ENCODE measurements at places on chromosomes 7 and 10. TPM values are rescaled to one million over a fixed set of nuclear protein-coding genes. Genes with fewer than 3 reads are reported as not detected.

The MALRD1 gene
- 2.7 TPM for total RNA-seq

The TRIM74 gene
- total RNA-seq, result 0.25 TPM

The AQP1 gene
- total RNA-seq, result 1.5 TPM

The SLC25A28 gene
- total RNA-seq, result 15.2 TPM

The ASB15 gene
- total RNA-seq, result not detected

The RET gene
- 2.2 TPM for total RNA-seq

The FAM25C gene
- not detected for total RNA-seq

The ANXA8L1 gene
- total RNA-seq, result not detected

The SYNPO2L gene
- total RNA-seq, result not detected

The WEE2 gene
- total RNA-seq, result 0.49 TPM

The CYP3A7 gene
- total RNA-seq, result not detected

The SORBS1 gene
- total RNA-seq, result 101 TPM

The AKR1B15 gene
- not detected for total RNA-seq

The NPC1L1 gene
- total RNA-seq, result not detected

The HYAL4 gene
- not detected for total RNA-seq

The ITGB8 gene
- total RNA-seq, result 87.0 TPM

The C10orf67 gene
- 0.25 TPM for total RNA-seq

The CFAP70 gene
- total RNA-seq, result 0.49 TPM

The CYP26C1 gene
- 0.25 TPM for total RNA-seq

The SEMA3C gene
- 327 TPM for total RNA-seq

The SEMA3E gene
- total RNA-seq, result 36.9 TPM

The TACC2 gene
- total RNA-seq, result 25.3 TPM

The COL17A1 gene
- total RNA-seq, result 0.25 TPM

The PON1 gene
- total RNA-seq, result not detected

The SH2D4B gene
- total RNA-seq, result 1.2 TPM

The PPP1R17 gene
- total RNA-seq, result 3.0 TPM

The SUN3 gene
- total RNA-seq, result not detected

The GPC2 gene
- total RNA-seq, result 44.3 TPM

The MSMB gene
- not detected for total RNA-seq

Measured in temporal lobe (tissue), 4 donors.